Left renal pelvis (tissue), 4 donors: ENCODE measurements at places on chromosomes 7 and 10.

- no peak for DNase-seq
These were observed 24.6 kb downstream of the RTKN2 start for GRCh38 chr10:62244088-62244487.

DNA sequence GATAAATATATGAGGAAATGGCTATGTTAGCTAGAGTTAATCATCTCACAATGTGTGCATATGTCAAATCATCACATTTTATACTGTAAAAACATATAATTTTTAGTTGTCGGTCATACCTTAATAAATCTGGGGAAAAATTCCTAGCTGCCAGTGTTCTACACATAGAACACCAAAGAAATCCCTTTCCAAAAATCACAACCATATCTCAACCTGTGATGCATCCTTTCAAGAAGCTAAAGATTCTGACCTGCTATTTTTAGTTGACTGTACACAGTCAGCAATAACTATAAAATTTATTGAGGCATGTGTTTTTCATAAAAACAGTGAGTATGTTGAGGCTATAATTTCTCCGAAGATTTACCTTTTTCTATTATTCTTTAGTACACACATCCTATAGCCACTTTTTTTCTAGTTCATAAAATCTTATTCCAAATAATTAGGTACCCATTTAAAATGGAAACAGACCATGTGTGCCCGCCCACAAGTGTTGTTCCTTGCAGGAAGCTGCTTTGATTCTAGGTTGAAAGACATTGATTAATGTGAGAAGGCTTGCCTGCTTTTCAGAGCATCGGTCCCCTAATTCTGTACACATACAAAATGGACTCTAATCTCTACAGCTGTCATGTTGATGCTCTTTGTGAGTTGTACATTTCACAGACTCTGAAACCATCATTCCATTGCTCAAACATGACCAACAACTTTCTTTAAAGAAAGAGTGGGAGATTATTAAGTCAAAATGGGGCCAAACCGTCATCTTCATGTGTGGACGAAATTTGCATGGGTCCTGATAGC lies 117.5 kb upstream of the LRRN3 start:
- DNase-seq: no peak

- no peak for DNase-seq
These were observed 30.7 kb upstream of the APBB1IP start for GRCh38 chr10:26407406-26407969.

- peak; percentile 47 for DNase-seq
These were observed at the start of gene VSTM2A for GRCh38 chr7:54541669-54542625. Gene VSTM2A, plus strand, starts transcription at chr7:54542375. Its CDS starts 356 bp downstream, at chr7:54542731.

GRCh38 chr7:2143981-2144595 lies 88.7 kb downstream of the MAD1L1 start:
- DNase-seq: no peak
